ENCODE measurements at places on chromosomes 4 and X.

GRCh38 chr4:138405934-138406567, 163.9 kb upstream of the SLC7A11 start:
- DNase-seq: no peak

DNA sequence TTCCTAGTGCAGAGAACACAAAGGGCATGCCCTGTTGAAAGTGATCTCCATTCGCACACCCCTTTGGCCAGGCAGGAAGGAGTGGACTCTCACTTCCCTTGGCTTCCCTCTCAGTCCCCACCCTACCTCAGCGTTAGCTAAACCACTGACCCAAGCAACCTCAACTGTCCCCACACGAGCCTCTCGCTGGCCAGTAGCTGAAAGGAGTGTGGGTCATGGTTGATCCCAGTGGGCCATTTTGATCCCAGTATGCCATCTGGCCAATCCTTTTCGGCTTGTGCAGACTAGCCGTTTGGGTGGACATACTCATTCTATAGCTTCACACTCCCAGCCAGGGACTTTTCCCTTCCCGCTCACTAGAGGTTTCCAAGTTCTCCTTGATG, 24.4 kb upstream of the BCORL1 start:
- DNase-seq: no peak

- no peak for DNase-seq
These were observed 2.5 kb downstream of the ARAP2 start for GRCh38 chr4:36241771-36242170.

DNA sequence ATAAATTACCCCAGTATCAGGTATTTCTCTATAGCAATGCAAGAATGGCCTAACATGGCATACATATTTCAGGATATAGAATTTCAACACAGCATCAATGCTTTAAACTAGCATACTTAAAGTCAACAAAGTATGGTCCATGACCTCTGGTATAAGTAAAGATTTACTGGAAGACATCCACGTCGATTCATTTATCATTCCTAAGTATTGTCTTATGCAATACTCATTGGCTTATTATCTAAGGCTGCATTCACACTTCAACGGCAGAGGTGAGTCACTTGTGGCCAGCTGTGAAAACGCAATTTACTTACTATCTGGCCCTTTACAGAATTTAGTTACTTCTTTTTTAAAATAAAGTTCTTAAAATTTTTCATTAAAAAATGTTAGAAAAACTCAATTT, 42.6 kb downstream of the ADGRA3 start:
- no peak for DNase-seq

DNA sequence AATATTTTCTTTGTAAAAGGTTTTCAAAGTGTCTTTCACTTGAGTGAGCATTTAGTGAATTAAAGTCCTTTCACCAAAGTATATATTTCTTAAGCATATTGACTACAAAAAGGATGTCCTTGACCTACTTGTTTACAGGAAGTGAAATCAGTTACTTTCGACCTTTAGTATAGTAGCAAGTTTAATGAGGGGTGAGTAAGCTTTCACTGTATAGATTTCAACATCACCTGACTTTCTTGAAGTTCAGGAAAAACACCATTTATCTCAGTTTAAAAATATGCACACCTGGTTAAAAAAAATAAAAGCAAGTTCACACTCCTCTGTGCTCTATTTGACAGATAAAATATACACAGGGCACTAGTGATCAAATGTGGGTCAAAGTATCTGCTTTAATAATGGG, 88.1 kb downstream of the CCSER1 start:
- DNase-seq: no peak

DNA sequence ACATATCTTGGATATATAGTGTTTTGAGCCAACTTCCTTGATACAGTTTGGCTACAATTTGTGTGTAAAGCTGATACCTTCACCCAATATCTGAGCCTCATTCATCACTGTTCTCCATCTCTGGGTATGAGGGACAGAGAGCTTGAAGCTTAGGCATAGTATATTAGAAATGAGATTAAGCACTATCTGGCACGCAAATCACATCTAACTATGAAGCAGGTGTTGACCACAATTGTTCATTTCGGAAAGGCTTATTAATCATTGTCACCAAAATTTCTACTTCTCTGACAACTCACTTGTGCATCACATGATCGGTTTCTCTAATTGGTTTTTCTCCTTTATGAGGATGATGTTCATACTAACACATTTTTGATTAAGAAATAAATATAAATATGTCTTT, 2.1 kb upstream of the POF1B start:
- DNase-seq: no peak

DNA sequence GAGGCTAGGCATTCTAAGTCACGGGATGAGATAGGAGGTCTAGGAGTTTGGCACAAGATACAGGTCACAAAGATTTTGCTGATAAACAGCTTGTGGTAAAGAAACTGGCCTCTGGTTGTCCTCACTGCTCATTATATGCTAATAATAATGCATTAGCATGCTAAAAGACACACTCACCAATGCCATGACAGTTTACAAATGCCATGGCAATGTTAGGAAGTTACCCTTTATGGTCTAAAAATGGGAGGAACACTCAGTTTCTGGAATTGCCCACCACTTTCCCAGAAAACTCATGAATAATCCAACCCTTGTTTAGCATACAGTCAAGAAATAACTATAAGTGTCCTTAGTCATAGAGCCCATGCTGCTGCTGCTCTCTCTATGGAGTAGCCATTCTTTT, 286.9 kb downstream of the ZNF674 start:
- DNase-seq: no peak
